ENCODE measurements at places on chromosomes 13 and 19.

DNA sequence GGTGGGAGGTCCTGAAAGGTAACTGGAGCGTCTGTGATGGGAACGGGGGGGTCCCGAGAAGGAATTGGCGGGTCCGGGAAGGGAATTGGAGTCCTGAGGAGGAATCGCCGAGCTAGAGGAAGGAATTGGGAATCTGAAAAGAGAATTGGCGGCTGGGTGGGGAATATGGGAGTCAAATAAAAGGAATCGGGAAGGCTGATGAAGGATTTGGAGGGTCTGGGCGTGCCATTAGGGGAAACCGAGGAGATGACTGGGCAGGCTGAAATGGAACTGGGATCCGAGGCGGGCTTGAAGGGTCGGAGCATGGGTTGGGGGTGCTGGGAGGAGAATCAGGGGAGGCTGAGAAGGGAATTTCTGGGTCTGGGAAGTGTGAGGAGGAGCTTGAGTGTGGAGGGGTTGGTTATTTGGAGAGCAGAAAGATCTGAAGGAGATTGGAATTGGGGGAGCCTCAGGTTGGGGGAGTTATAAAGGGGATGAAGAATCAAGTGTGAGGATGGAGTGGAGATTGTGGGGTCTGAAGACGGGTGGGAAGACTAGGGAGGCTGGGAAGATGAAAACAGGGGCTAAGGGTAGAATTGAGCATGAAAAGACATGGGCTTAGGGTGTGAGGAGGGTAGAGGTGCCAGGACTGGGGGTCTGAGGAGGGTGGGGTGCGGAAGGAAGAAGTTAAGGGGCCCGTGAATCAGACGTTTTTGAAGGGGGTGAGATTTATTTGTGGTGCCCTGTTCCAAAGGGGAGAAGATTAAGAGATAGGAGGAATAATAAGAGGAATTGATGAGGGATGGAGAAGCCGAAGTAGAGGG lies 718 bp downstream of the ACTN4 start:
- no peak for DNase-seq

DNA sequence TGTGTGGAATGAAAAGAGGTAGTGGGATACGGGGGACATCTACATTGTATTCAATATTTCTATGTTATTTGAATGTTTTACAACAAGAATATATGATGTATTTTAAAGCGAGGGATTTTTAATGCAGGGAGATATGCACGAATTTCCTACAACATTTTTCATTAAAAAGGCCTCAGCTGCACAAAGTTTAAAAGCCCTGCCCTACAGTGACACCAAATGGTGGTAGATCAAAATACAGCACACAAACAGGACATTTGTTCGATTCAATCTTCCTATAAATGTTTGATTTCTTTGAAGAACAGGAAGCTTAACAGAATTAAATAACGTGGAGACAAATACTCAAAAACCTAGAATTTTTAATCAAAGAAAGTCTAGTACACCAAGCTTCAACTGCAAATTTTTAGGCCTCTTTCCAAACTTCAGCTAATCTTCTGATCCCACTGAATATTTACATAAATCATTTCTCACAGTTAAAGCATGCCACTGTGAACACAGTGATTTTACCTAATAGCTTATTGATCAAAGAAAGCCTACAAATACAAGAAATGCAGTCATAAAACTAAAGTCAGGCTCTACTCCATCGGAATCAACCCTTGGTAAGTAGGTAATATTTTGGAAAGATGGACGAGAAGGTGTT lies 257.2 kb downstream of the DIAPH3 start:
- DNase-seq: no peak

GRCh38 chr13:100300708-100301107 lies 211.8 kb downstream of the PCCA start:
- no peak for DNase-seq

GRCh38 chr13:85529218-85529594 lies 270.0 kb downstream of the SLITRK6 start:
- DNase-seq: no peak

- no peak for DNase-seq
These were observed 7.9 kb upstream of the SIGLEC9 start for GRCh38 chr19:51116736-51117286.

DNA sequence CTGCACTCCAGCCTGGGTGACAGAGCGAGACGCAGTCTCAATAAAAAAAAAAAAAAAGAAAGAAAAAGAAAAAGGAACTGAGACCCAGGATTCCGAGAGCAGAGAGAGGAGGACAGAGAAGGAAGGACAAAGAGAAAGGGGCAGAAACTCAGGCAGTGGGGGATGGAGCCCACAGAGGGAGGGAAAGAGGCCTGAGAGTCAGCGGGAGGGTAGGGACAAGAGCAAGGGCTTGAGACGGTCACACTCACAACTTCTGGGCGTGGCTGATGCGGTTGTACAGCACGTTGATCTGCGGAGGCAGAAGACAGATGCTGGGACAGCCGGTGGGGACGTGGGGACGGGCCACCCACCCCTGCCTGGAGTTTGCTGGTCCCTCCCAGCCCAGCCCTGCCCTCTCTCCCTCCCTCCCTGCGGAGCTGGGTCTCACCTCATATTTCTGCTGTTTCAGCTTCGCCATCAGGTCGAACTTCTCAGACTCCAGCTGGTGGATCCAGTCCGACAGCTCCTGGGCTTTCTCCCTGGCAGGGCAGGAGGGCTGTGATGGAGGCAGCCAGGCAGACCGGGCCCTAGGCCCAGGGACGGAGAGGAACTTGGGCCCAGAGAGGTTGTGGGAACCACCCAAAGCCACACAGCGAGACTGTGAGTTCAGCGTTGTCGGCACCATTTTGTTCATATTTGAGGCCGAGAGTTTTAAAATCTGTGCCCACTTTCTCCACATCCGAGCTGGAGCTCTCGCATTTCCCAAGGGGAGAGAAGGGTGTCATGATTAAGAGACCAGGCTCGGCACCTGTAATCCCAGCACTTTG lies 15.2 kb downstream of the TNNT1 start:
- no peak for DNase-seq

DNA sequence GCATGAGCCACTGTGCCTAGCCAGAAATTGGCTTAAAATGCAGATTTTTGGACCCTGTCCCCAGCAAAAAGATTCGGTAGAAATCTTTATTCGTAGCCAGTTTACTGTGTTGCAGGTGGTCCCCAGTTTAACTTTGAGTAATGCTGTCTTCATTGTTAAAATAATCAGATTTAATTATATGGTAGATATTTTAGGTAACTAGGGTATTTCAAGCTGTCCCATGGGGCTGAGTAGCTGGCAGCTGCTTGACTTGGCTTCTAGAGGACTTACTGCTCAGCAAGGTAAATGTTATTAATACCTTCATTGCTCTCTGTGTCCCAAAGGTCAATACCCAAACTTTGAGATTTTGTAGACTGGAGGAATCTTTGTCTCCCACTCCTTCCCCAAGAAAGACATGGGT lies 21.1 kb downstream of the LSM14A start:
- DNase-seq: no peak

DNA sequence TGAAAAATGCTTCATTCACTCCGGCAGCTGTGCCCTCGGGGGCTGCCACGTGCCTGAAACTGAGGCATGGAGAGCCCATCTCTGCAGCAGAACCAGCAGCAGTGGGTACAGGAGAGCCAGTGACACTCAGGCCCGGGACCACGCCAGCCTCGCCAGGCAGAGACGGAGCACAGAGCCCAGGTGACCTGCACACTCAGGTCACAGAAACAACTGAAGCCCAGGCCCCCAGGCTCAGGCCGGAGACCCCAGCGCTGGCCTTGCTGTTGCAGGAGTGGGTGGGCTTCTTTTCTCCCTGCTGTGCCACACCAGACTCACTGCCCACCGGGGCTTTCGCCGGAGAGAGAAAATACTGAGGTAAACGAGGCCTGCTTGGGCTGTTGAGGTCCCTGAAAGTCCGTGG lies 117.3 kb downstream of the SOX1 start:
- no peak for DNase-seq

GRCh38 chr19:13765395-13766094 lies 1.2 kb downstream of the MRI1 start:
- DNase-seq: no peak

DNA sequence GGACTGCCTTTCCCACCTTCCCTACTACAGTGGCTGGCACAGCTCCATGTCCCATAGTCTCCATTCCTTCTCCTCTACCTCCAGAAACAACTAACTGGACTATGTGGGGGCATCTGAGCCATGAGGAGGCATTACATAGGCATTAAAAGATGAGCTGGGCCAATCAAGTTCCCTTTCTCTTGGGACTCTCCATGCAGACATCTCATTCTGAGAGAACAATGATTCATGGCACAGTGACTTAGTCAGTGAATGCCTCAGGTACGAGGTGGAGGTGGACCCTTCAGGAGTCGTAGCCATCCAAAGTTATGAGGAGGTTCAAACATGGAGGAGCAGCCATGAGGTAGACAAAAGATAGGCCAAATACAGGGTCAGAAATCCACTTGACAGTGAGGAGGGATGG lies 70.0 kb downstream of the GPC6 start:
- DNase-seq: no peak

All from stimulated activated CD8-positive, alpha-beta memory T cell treated with anti-CD3 and anti-CD28 coated beads, Interleukin-15, amount 100 ng/mL, for 4 hours (primary cell).